ENCODE measurements at places on chromosomes 6 and 20. TPM values are rescaled to one million over a fixed set of nuclear protein-coding genes. Genes with fewer than 3 reads are reported as not detected.

Gene IL17F
- polyA plus RNA-seq: not detected

Gene HLA-DQA1
- polyA plus RNA-seq: not detected

Gene PFDN6
- 45.0 TPM for polyA plus RNA-seq

GRCh38 chr6:32655203-32655710, 11.2 kb downstream of the HLA-DQB1 start:
- DNase-seq: no peak

GRCh38 chr6:24430086-24430485, 27.4 kb downstream of the MRS2 start:
- no peak for DNase-seq

DNA sequence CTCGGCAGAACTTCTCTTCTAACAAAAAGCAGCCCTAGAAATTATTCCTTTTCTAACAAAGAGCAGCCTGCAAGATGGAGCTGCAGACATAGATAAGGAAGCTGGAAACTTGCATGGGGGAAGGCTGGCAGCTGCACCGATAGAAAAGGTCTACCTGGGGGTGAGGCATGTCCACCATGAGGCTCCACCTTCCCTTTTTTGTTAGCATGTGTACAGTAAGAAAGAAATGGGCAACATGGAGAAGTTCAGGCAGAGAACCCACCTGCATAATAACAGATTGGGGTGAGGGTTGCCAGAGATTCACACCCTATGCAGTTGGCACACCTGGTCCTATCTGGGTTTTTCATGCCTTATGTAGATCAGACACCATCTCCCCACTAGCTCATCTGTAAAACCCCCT, 25.4 kb downstream of the ZNF311 start:
- no peak for DNase-seq

All from mammary epithelial cell (primary cell).